ENCODE measurements at places on chromosomes 13 and 19.

- DNase-seq: no peak
Observed at GRCh38 chr13:60118696-60119400, 44.9 kb downstream of the DIAPH3 start.

GRCh38 chr13:80560609-80561008 lies 219.7 kb upstream of the SPRY2 start:
- no peak for DNase-seq

GRCh38 chr13:111051041-111051725 lies 63.9 kb upstream of the ARHGEF7 start:
- DNase-seq: no peak

DNA sequence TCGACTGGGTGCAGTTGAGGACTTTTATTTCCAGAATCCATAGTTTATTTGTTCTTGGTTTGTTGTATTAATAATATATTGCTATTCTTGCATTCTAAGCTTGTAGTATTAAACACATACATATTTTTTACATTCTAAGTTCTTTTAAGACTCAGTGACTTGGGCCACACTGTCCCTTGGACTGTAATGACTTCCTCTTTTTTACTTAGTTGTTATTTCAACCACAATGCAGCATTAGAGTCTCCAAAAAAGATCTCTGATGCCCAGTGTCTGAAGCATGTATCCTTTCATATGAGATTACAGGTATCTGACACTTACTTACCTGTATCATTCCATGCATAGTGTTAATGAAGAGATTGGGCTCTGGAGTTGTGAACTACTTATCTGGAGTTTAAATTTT lies 864.9 kb upstream of the PCDH20 start:
- DNase-seq: peak; percentile 32

DNA sequence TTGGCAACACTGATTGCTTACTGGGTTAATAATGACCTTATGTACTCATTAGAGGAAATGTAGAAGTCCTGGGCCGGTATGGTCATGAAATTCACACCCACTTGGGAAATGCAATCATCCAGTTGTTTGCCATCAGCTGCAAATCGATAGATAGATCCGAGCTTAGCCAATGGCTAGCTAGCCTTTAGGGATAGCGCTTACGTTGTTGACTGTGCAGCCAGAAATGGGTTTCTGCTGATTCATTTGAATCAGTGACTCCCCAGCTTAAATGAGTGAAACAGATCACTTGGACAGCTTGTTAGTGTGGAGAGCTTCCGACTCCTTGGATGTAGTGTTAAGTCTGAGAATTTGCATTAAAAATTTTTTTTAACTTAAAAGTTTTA lies 11.8 kb downstream of the IL17D start:
- no peak for DNase-seq

DNA sequence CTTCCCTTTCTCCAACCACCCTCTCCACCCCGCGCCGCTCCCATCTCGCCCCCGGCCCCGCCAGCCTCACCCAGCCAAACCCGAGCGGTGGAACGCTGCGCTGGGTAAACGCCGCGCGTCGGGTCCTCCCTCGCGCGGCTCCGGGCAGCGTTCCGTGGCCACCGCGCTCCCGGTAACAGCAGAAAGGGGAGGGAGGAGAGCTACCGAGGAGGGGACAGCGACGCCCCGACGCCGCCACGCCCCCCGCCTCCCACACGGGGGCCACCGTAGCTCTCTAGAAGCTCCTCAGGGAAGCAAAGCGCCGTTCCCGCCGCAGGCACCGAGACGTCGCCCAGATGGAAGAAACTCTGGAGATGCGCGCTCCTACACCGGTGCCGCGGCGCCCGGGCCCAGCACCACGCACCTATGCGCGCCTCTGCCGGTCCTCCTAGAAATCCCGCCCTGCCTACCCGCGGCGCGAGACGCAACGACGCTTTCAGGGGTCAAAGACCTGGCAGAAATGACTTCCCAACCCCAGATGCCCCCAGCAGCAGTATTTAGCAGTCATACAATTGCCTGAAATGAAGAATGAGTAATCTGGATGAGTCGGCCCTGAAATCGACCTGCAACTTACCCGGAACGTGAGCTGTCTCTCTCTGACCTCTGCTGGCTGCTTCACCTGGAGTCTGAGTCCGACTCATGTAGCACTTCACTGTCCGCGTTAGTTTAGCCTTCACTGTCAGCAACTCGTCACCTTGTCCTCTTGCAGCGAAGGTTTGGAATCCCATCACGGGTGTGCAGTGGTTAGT lies at the start of gene RUBCNL:
Gene RUBCNL, minus strand, starts transcription at position 189 of the 788 bp plus-strand sequence. CDS start 14,777 bp downstream, outside the sequence.
- DNase-seq: peak; percentile 69

DNA sequence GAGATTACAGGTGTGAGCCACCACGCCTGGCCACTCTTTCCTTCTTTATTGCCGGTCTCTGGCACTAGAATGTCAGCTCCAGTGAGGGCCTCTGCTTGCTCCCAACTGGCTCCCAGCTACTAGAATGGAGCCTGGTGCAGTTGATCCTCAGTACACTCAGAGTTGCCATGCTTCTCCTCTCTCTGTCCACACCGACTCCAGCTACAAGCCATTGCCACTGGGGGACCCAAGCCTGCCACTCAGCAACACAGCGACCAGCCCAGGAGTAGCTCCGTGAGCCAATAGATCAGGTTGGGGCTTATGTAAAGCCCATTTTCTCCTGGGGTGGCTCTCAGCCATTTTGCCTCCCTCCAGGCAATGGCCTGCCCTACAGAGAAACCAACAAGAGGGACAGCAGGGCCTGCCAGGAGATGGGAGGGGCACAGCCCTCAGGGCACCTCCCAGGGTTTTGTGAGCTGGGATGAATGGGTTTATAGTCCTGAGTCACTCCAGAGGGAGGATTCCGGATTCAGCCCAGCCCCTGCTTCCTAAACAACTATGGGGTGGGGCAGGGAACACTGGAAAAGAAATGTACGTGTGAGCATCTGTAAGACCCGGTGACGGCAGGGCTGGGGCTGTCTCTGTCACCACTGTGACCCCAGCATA lies 36.5 kb downstream of the OPA3 start:
- DNase-seq: no peak

DNA sequence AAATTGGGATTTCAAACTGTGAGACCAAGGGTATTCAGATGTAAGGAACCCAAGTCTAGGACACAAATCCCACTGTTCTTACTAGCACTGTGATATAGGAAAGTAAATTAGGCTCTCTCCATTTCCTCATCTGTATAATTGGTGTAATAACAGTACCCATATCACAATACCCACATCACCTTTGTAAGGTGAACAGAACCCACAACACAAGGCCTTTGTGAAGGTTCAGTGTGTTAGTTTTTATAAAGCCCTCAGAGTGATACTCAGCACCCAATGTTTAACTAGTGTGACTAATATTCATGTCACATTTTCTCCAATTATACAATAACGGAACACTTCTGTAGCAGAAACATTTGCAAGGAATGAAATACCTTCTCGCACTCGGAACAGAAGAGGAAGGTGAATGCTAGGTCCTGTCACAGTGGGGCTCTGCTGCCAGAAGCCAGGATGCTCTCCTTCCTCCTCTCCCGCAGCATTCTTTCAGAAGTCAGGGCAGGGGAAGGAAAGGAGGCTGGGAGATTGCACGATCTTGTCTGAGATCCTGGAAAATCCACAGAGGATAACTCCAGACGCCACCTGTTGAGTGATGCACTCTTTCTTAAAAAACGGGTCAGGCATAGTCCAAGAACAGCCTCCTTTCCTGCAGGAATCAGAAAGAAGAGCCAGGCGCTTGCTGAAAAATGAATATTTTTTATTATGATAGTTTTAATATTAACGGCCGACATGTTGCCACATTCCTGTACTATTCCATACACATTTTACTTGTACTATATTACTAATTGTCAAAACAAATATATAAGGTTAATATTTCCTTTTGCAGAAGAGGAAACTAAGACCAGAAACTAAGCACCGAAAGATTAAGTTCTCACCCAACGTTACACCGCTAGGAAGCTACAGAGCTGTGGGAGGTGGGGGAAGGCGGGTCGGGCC lies 762 bp downstream of the ZNF45 start:
- peak; percentile 11 for DNase-seq

- no peak for DNase-seq
Observed at GRCh38 chr19:7397687-7398086, 49.0 kb downstream of the ARHGEF18 start.

- DNase-seq: no peak
Observed at GRCh38 chr19:13094106-13094504, 8.6 kb downstream of the LYL1 start.

- no peak for DNase-seq
Observed at GRCh38 chr19:28990522-28990921, 222.4 kb downstream of the UQCRFS1 start.

DNA sequence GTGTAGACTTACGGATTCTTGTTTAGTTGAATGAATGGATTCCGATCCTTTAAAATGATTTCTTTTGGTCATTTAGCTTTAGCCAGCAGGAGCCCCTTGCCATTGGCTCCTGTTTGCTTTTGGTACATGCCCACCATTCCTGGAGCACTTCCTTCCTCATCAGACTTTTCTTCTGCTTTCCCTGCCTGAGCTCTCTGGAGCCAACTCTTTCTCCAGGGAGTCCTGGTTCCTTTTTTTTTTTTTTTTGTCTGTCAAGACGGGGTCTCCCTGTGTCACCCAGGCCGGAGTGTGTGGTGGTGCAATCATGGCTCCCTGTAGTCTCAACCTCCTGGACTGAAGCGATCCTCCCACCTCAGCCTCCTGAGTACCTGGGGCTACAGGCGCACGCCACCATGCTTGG lies 37.8 kb downstream of the SMARCA4 start:
- no peak for DNase-seq

- no peak for DNase-seq
Observed at GRCh38 chr19:19006213-19006612, 27.1 kb downstream of the SUGP2 start.

DNA sequence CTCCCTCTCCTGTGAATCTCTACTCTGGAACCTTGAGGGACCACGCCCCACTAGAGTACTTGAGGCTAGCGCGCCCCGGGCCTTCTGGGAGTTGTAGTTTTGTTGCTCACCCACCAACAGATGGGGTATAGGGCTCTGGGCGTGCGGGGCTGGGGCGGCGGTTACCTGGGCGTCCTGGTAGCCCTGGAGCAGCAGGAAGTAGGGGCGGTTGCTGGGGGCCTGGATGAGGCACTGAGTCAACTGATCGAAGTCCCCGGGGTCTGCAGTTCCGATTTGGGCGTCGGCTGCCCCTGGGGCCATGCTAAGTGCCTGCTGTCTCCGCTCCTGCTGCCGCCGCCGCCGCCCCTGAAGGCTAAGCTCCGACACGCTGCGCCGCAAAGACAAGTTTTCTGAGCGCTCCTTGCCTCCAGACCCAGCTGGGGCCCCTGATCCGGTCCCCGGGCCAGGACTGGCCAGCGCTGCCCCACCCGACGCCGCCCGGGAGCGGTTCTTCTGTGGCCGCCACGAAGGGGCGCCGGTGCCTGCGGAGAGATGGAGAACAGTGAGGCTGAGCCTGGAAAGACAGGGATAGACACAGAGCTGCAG lies 5.3 kb downstream of the RASIP1 start:
- DNase-seq: peak; percentile 44

DNA sequence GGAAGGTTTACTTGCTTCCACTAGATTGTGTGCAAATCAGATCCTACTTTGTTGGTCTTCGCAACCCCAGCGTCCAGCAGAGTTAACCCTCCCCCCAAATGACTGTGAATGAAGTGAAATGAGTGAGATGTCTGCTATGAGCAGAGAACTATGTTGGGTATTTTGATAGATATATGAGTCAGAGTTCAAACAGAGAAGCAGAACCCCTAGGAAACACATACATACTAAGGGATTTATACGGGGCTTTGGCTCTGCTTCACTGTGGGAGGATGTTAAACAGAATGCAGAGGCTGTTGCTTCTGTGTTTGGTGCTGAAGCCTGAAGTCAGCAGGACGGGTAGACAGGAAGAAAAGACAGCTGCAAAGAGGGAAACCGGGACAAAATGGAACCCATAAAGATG lies 197.0 kb downstream of the MZT1 start:
- DNase-seq: no peak

GRCh38 chr19:52028780-52029123 lies 573 bp upstream of the ZNF614 start:
- DNase-seq: no peak

DNA sequence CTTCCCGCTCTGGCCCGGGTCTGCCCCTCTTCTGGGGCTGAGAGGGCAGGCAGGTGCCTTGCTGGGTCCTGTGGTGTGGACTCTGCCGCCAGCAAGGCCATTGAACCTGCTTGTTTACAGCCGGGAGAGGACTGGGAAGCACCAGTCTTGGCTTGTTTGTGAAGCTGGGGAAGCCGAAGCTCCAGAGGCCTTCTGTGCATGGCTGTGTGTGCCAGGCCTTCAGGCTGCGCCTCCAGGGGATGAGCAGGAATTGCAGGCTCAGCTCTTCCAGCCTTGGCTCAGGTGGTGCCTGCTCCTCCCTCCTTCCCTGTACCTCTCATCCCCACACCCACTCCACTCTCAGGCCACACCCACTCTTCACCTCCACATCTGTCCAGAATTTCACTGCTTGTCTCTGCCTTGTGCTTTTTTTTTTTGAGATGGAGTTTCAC lies 17.5 kb downstream of the NDUFB7 start:
- no peak for DNase-seq

DNA sequence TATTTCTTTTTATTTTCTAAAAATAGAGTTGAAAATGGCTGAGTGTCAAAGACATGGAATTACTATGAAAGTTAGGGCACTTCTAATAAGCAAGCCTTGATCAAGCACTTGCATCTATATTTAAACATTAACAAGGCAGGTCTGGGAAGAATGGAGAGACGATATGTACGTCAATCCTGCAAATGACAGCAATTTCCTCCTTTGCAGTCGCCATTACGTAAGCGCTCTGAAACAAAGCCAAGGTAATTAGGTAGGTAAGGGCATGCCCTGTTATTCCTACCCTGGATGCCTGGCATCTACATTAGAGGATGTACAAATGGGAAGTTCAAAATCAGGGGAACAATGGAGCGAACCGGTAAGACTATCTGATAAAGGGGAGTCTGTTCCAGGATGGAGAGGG lies 664.0 kb upstream of the ARGLU1 start:
- DNase-seq: no peak

- DNase-seq: peak; percentile 67
Observed at GRCh38 chr13:32415019-32415418, 12.9 kb downstream of the N4BP2L1 start.

DNA sequence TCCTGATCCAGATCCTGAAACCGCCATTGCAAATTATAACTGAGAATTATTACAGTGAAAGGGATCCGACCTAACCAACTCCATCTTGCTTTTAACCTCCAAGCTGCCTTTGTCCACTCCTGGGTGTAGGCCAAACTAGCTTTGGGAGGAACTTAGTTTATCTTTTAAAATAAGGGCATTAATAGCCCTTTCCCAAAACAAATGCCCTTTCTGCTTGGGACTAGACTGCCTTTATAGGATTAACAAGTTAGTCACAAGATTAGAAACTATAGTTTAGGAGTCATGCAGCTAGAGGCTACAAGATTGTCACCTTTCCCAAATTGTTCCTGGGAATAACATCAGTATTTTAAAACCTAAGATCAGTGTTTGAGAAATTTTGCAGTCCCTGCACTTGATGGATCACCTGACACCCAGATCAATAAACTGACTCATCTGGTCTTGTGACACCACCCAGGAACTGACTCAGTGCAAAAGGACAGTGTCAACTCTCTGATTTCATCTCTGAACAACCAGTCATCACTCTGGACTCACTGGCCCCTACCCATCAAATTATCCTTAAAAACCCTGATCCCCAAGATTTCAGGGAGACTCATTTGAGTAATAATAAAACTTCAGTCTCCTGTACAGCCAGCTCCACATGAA lies 4.1 kb upstream of the ZNF841 start:
- DNase-seq: no peak

Measured in NB4 (cell line).